ENCODE measurements at places on chromosomes 6 and 20.

DNA sequence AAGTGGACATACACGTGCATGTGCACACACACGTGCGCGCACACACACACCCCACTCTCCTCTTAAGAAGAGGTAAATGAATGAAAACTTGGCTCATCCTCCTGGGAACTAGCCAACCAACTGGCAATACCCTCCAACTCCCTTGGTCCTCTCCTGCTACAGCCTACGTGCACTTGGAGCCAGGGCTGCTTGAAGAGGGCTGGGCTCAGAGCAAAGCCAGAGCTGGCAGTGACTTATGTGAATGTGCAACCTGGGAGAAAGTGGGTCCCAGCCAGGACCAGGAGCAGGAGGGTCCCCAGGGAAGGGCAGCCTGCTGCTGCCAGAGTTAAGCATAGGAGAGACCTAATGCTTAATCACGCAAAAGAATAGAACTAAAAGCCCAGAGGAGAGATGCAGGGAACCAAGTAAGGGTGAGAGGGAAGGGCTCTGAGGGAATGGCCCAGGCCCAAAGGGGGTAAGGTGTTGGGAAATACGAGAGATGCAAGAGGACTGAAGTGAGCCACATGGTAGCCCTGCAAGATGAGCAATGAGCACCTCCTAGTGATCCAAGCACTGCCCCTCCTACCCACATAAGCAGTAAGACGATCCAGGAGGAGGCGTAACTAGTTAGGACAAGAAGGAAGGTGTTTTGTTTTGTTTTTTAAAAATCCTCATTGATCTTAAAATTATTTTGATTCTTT lies 24.7 kb downstream of the TRAF3IP2 start:
- DNase-seq = no peak

DNA sequence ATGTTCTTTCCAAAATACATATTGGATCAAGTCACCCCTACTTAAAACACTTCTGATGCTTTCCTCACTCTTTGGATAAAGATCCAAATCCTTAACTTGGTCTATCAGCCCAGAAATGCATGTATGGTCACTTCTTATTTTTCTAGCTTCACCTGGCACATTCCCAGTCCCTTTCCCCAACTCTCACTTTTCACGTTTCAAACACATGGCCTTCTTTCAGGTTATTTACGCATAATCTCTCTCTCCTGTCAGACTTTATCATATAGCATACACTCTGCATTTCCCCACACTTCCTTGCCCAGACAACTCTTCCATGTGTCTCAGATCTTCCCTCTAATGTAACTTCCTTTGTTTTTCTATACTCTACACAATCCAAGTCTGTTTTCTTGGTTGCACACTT lies 12.8 kb downstream of the PHIP start:
- DNase-seq = no peak

DNA sequence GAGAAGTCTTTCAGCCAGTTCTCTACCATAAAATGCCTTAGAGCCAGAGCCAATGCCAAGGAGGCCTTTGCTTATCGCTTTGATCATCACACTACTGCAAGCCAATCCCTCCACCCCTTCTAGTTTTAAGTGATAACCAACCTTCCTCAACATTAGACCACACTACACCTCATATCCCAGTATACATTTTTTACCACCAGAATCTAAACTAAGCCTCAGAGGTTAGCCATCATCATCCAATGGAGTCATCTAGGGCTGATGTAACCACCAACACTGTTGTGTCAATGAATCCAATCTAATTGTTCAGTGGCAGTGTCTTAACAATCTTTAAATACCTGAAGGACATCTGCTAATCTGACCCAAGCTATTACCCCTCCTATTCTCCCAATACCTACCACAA lies 6.4 kb downstream of the ZUP1 start:
- no peak for DNase-seq

DNA sequence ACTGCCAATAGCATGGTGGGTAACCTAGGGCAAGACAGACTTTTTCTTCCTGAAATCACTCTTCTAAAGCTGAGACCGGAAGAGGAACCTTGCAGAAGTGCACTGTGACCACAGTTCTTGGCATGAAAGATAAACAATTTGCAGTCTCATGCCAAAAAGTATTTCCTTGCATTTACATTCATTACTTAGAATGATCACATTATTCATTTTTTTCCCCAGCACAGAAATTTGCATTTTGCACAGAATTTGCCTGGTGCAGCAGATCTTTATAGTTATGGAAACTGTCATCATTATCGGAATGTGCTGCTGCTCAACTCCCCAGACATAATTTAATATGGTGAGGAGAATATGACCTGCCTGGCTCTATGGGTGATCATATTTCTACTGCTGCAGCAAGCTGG lies 42.2 kb upstream of the EDN3 start:
- no peak for DNase-seq

DNA sequence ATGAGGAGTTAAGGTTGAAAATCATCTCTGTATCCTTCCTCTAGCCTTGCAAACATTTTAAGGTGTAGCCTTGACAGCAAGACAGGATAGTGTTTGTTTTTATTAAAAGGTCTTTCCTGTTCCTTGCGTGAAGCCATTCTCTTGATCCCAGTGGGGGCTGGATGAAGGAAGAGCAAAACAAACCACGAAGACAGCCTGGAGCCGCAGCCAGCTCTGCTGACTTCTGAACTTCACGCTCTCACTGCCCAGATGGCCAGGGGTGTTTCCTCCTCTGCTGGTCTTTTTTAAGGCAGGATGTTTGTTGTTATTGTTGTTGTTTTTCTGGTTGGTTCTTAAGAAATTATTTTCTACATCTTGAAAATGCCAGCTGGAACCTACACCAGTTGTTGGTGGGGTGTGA lies 156.4 kb downstream of the MTHFD1L start:
- no peak for DNase-seq

DNA sequence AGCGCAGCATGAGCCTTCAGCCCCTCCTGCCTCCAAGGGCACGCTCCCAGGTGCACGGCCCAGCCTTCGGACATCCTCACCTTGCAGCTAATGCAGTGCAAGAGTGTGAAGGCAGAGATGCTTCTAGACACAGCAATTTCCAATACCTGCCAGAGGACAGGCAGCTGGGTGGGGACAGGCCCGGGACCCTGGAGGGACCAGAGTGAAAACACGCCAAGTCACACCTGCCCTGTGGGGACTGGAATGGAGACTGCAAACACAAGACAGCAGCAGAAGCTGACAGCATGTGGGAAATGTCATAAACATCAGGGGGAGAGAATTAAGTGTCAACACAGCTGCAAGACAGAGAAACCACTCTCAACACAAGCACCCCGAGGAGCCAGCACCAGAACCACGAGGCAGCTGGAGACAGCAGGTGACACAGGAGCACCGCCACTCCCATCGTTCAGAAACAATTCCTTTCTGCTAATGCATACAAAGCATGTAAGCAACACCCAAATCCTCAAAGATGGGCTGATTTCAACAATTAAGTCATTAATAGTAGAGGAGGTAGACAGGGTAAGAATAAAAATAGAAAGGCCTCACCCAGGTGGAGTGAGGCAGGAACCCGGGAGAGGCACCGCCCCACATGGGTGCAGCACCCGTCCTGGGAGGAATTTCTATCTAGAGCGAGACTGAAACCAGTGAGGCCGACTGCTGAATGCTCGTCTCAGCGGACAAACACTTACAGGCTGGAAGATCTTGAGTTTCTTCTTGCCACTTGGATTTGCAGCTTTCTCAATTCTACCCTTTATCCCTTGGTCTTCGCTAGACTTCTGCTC lies 17.1 kb downstream of the DIDO1 start:
- DNase-seq = no peak

GRCh38 chr6:168956884-168957730 lies 296.5 kb downstream of the THBS2 start:
- no peak for DNase-seq

- DNase-seq = no peak
Observed at GRCh38 chr20:41654292-41654691, 36.1 kb upstream of the CHD6 start.

DNA sequence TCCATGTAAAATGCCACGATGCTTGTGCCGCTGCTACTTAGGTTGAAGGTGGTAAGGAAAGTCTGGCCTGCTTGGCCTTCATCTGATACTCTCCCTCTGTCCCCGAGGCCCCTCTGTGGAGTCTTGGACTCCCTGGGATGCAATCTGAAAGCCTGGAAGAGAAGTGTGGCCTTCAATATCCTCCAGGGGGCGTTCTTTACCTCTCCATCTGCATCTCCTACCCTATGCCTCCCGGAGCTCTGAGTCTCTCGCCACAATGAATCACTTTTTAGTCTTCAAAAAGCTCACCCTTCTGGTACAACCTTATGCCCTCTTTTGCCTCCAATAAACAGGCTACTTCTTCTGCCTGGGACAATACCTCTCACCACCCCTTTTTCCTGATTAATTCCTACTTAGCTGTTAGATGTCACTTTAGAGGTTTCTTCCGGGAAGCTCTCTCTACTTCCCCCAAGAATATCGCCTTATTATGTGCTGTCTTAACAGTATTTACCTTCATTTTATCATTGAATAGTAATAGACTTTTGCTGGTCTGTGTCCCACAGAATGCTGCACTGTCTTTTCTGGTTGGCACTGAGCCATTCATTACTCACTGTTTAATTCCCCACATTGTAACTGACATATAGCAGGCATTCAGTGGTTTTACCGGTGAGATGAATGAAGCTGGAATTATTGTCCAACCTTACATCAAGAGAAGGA lies 13.9 kb upstream of the ATG5 start:
- DNase-seq = peak; percentile 14

DNA sequence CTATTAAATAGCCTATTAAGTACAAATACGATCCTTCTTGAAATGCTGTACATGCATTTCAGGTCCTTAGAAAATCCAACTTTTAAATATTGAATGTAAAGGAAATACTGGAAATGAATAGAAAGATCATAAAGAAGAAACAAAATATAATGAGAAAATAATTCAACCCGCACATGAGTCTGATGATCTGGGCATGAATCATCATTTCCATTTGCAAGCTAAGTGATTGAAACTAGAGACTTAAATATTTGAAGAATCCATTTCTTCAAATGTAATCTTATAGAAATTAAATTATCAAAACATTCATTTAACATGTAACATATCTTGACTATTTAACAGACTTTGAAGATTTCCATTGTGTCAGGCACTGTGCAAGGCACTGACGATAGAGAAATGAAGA lies 977.0 kb downstream of the TFAP2A start:
- DNase-seq = no peak

DNA sequence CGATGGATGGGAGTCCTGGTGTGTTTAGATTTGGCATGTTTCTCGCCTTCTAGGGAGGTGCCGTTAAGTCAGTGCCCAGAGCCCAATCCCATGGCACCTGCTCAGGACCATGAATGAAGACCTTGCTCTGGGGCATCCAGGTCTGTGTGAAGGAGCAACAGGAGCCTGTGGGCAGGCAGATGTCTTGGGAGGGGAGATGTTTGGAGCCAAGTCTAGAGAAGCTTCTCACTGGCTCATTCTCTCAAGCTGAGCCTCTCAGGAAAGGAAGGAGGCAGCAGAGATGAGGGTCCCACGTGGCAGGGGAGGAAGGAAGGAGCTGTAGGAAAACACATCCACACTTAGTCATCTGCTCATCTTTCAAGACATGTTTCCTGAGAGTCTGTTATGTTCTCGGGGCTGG lies 9.5 kb upstream of the SIRPB1 start:
- no peak for DNase-seq

DNA sequence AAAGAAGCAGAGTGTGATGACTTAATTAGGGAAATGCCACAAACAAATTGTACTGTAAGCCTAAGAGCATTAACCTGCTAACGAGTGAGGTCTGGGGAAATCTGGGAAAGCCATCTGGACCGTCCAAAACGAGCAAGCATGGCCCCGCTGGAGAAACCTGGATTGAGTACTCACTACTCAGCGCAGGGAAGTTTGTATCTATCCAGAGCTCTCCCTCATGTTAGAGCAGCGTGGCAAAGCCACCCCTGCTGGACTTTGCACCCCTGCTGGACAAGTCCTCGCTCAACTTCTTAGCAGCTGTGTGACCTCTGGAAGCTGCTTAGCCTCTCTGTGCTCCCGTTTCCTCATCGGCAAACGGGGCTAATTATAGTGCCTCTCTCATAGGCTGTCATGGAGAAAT lies 37.3 kb downstream of the PSMG4 start:
- DNase-seq = no peak

DNA sequence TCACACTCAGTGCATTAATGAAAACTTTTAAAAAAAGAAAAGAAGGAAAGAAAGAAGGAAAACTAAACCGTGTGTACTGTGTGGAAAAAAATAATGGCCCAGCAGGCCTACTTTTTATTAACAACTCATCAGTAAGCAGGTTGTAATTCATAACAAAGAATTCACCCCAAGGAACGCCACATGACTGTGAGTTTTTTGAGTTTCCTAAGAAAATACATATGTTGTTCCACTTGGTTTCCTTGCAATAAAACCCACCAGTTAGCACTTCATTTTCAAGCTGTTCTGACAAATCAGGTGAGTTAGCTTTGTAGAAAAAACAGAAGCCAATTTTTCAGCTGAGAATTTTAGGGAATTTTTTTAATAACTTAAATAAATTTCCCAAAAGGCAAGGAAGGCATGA lies 259.3 kb upstream of the TBX18 start:
- DNase-seq = no peak

GRCh38 chr20:39227416-39227815 lies 265.3 kb downstream of the DHX35 start:
- DNase-seq = no peak

DNA sequence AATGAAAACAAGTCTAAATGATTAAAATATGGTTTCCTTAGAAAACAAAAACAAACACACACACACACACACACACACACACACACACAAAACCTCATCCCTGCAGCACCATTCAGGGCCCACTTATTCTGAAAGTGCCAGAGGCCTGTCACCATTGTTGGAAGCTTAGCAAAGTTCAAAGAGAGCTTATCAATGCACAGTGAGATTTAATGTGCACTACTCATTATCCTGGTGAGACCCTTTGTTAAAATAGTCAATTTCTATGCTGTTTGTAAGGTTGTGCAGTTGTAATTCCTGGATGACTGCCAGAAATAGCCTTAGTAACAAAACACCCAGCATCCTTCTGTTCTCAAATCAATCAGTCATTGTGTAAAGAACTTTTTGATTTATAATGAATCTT lies 482.9 kb downstream of the GRIK2 start:
- DNase-seq = no peak

DNA sequence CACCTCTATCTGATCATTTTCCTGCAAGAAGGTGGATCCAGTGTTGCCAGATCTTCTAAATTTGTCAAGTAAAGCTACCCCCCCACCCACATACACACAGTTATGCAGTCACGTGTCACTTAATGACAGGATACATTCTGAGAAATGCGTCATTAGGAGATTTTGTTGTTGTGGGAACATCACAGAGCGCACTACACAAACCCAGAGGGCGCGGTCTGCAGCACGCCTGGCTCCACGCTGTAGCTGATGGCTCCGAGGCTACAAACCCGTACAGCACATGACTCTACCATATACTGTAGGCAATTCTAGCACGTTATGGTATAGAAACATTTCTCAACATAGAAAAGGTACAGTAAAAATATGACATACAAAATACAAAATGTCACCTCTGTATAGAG lies 126.9 kb downstream of the SYCP2 start:
- no peak for DNase-seq

DNA sequence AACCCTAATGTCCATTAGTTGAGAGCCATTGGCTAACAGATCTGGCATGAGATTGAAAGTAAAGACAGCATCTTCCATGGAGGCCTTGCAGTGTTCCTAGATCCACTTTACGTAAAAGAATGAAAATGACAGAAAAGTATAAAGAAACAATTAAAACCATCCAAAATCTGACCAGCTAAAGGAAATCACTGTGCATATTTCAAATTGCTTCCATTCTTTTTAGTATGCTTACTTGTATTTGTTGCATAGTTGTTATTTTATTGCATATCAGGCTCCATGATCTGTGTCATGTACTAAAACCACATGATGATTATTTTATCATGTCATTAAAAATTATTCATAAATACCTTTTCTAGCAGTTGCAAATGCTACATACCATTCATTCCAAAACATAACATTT lies 67.9 kb downstream of the GCLC start:
- DNase-seq = no peak

Data from activated T-helper 1 cell treated with anti-CD3 and anti-CD28 coated beads, Interleukin-2, amount 50 U/mL, for 16 hours (primary cell).